ENCODE measurements at places on chromosomes 3 and 15. TPM values are rescaled to one million over a fixed set of nuclear protein-coding genes. Genes with fewer than 3 reads are reported as not detected.

Gene COLQ
- total RNA-seq, result not detected

Gene DUOX2
- not detected for total RNA-seq

Gene ETV5
- 26.5 TPM for total RNA-seq

Gene CCRL2
- 0.97 TPM for total RNA-seq

GRCh38 chr3:10609134-10609533, 103.7 kb upstream of the ATP2B2 start:
- no peaks in the 10 kb centered on the region for H3K36me3 ChIP-seq
- H3K4me3 ChIP-seq, result no peak overlapping the region
- no peaks in the 10 kb centered on the region for H3K4me1 ChIP-seq
- H3K27ac ChIP-seq, result no peak overlapping the region
- DNase-seq, result no peak

DNA sequence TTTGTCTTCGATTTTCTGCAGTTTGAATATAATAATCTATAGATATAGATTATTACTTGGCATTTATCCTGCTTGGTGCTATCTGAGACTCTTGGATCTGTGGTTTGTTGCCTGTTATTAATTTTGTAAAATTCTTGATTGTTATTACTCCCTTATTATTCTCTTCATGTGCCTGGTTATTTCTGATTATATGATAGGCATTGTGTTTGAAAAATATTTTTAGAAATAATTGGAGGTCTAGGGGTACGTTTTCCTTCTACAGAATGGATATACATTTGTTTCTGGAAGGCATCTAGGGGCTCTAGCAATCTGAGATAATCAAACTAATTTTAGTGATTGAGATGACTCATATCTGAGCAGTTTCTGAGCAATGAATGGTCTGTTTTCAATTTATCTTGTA, 14.9 kb upstream of the CELF6 start:
- no peak for DNase-seq
- H3K4me3 ChIP-seq, result no peak overlapping the region
- no peak overlapping the region for H3K27ac ChIP-seq

DNA sequence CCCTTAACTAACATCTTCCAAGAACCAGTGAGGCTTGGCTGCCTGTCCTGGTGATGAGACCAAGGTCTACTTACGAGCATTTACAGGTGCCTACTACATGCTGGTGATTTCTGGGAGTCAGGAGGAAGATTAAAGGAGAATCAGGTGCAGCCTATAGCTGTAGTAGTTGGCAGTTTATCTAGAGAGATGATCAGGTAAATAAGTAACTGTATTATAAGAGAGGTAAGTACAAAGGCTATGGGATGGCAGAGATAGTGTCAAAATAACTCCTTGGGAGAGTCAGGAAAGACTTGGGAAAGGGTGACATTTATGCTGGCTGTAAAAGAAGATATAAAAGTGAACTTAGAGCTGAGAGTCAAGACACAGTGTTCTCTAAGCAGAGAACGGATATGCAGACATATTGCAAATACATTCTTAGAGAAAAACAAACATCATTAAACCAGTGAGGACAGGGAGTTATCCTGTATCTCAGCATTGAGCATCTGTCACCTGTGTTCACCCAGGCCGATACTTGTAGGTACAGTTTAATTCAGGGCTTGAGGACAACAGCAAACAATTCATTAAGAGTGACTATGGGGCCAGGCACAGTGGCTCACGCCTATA, 49.7 kb upstream of the ACP3 start:
- no peaks in the 10 kb centered on the region for H3K36me3 ChIP-seq
- no peaks in the 10 kb centered on the region for H3K27me3 ChIP-seq
- H3K4me1 ChIP-seq, result no peaks in the 10 kb centered on the region
- H3K4me3 ChIP-seq, result no peak overlapping the region
- DNase-seq, result no peak

- H3K27me3 ChIP-seq, result no peaks in the 10 kb centered on the region
- no peak overlapping the region for H3K4me3 ChIP-seq
- no peak for DNase-seq
- H3K4me1 ChIP-seq, result peaks cover 50% of the 10 kb centered on the region
These were observed 58.4 kb downstream of the IGF2BP2 start for GRCh38 chr3:185766329-185767001.

- no peak for DNase-seq
- H3K27me3 ChIP-seq, result no peaks in the 10 kb centered on the region
- H3K27ac ChIP-seq, result no peak overlapping the region
- H3K36me3 ChIP-seq, result 0 out of 2 replicates have a peak, but pooled peaks cover 3% of the 10 kb centered on the region
- no peak overlapping the region for H3K4me3 ChIP-seq
These were observed 276.0 kb downstream of the GBE1 start for GRCh38 chr3:81485444-81485865.

DNA sequence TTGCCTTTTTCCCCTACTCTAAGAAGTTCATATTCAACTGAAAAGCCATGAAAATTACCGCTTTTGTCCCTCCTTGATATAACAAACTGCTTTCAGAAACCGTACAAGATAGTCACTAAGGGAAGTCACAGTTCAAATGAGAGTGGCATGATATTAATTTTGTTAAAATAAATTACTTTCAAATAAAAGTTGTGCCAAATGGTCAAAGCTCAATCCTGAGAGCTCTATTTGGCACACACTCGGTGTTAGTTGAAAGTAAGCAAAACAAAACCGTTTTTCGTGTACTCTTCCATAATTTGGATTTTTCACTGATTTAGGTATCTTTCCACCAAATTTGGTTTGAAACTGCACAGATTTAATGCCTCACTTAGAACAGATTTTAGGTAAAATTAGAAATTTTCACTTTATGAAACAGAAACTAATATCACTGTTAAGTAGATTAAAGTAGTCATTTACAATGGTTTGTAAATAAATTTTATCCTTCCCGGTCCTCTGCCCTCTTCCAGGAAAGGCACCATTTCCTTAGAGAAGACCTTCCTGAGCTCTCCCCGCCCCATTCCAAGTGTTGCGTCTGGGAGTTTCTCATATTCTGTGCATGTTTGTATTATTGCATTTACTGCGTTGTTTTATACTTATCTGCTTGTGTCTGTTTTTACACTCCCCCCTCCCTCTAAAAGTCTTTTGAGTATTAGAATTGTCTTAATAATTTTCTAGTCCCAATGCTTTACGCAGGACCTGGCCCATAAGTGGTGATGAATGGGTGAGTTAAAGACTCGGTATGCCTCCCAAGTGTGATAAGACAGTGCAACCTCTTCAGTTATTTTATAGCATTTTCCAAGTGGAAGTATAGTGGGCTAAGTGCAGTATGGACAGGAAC, 853 bp downstream of the TCAIM start:
- H3K4me1 ChIP-seq, result peaks cover 20% of the 10 kb centered on the region
- peak overlapping the region; percentile 71 for H3K4me3 ChIP-seq
- no peaks in the 10 kb centered on the region for H3K27me3 ChIP-seq
- H3K36me3 ChIP-seq, result 0 out of 2 replicates have a peak, but pooled peaks cover 4% of the 10 kb centered on the region

- no peak for DNase-seq
- no peaks in the 10 kb centered on the region for H3K36me3 ChIP-seq
- H3K27ac ChIP-seq, result no peak overlapping the region
- no peaks in the 10 kb centered on the region for H3K4me1 ChIP-seq
These were observed 19.8 kb upstream of the ACAD9 start for GRCh38 chr3:128859630-128860029.

DNA sequence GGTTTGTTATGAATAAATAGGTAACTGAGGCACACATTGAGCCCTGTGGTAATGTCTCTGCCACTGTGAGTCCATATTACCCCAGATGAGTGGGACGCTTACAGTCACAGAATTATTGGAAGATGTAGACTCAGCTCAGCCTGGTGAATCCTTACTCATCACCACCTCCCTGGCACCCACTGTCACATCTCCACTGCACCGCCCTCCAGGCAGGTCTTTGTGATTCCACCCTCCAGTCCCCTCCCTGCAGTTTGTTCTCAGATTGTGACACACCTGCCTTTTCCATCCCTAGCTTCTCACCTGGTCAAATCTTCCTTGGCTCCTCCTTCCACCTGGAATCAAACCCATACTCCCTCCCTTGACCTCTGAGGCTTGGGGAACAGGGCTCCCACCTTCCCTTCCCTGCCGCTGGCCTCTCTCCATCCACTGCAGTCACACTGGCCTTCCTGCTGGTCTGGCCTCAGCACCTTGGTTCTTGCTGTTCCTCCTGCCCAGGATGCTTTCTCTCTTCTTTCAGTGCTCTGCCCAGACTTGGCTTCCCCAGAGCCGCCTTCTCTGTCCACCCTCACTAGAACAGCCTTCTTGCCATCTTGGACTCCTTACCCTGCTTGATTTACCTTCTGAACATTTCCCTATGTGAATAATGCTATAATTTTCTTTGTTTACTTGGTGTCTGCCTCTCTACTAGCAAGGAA, 9.4 kb downstream of the SLC6A20 start:
- no peaks in the 10 kb centered on the region for H3K27me3 ChIP-seq
- no peak overlapping the region for H3K4me3 ChIP-seq
- H3K27ac ChIP-seq, result no peak overlapping the region

GRCh38 chr15:29470794-29471193, 201.2 kb upstream of the NSMCE3 start:
- no peak overlapping the region for H3K4me3 ChIP-seq
- no peak for DNase-seq
- H3K4me1 ChIP-seq, result no peaks in the 10 kb centered on the region
- H3K27ac ChIP-seq, result no peak overlapping the region

- H3K4me3 ChIP-seq, result no peak overlapping the region
- no peaks in the 10 kb centered on the region for H3K4me1 ChIP-seq
- no peak overlapping the region for H3K27ac ChIP-seq
- H3K36me3 ChIP-seq, result no peaks in the 10 kb centered on the region
- DNase-seq, result no peak
- no peaks in the 10 kb centered on the region for H3K27me3 ChIP-seq
These were observed 35.0 kb upstream of the HES1 start for GRCh38 chr3:194100856-194101390.

- no peak overlapping the region for H3K27ac ChIP-seq
- no peak for DNase-seq
- H3K4me3 ChIP-seq, result no peak overlapping the region
- no peaks in the 10 kb centered on the region for H3K4me1 ChIP-seq
These were observed 143.0 kb upstream of the PRR23C start for GRCh38 chr3:139187648-139188047.

All from SJSA1 (cell line).